ENCODE measurements at places on chromosomes 2 and 18.

DNA sequence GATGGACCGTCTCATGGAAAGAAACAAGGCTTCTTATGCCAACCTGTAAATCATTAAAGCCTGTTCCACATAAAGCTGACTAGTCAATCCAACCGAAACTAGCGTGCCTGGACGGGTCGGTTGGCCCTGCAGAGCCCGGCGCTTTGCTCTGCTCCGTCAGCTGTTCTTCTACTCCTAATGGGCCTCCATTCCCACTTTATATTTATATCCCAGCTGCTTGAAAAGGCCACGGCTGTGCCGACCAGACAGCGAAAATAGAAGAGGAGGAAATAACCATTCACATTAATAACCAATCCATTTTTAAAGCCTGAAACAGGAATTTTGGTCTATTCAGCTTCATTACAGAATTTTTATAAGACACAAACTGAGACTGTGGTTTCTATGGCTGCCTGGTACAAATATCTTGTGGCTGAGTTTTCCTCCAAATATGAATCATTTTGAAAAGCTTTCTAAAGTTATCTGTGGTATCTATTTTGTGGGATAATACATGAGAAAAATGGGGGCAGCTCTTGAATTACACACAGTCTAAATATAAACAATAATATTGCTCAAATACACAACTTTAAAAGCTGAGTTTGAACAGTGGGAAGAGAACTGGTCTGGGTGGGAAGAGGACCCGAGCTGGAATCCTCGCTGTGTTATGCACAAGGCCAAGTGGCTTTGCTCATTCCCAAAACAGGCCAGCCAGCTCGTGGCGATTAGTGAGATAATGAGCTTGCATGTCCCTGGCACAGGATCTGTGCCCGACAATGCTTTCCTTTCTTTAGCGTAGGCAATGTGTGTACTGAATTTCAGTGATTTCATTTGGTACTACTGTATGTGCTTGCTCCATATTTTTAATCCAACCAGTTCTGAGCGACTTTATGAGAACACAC lies 10.5 kb upstream of the FAM124B start:
- no peak for DNase-seq

- DNase-seq: no peak
These were observed 41.3 kb downstream of the REV1 start for GRCh38 chr2:99448556-99448955.

GRCh38 chr18:38884050-38884449 lies 1318.5 kb upstream of the CELF4 start:
- no peak for DNase-seq

- no peak for DNase-seq
These were observed 572 bp downstream of the INPP4A start for GRCh38 chr2:98445177-98445682.

DNA sequence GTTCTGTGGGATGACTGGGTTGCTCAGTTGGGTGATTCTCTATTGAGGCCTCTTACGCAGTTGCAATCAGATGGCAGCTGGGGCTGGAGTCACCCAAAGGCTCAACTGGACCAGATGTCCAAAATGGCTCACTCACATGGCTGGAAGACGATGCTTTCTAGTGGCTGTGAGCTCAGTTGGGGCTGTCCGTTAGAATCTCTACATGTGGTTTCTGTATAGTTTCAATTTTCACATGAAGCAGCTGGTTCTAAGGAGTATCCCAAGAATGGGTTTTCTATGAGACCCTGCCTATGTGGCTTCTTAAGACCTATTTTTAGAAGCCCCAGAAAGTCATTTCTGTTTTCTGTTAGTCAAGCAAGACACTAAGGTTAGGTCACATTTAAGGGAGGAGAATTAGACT lies 4.4 kb downstream of the XRCC5 start:
- DNase-seq: no peak

GRCh38 chr18:6595666-6596065 lies 133.8 kb upstream of the ARHGAP28 start:
- no peak for DNase-seq

DNA sequence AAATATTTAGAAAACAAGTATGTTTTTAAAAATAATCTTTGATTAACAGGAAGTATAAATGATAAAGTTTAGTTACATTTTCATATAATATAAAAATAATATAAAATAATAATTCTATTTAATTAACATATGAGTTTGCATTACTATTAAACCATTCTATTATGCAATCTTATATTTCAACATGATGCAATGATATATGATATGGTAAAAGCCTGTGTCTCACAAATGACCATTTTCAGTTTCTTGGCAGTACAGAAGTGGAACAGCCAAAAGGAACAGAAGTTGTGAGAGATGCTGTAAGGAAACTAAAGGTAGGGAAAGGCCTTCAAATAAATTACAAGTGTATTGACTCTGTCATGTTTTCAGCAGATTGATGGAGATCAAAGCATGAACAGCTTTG lies 230.8 kb downstream of the GULP1 start:
- DNase-seq: no peak

GRCh38 chr2:11829947-11830707 lies 83.7 kb downstream of the LPIN1 start:
- peak; percentile 7 for DNase-seq

DNA sequence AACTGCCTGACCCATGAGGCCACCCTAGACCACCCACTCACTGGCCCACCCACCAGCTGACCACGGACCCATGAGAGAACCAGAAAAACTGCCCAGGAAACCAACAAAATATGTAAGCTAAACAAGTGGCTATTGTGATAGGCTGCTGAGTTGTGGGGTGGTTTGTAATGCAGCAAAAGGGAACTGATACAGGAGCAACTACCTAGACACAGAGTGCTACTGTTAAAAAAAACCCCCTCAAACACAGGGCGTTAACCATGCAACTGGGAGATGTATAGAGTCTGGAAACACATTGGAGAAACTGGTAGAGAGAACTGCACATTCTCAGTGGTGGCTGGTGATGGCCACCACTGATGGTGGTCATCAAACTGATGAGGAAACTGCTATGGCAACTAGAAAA lies 206.3 kb upstream of the GYPC start:
- DNase-seq: no peak

- no peak for DNase-seq
These were observed 217.0 kb downstream of the METTL4 start for GRCh38 chr18:2354292-2354691.

GRCh38 chr2:61557381-61557780 lies 19.2 kb upstream of the XPO1 start:
- DNase-seq: no peak

DNA sequence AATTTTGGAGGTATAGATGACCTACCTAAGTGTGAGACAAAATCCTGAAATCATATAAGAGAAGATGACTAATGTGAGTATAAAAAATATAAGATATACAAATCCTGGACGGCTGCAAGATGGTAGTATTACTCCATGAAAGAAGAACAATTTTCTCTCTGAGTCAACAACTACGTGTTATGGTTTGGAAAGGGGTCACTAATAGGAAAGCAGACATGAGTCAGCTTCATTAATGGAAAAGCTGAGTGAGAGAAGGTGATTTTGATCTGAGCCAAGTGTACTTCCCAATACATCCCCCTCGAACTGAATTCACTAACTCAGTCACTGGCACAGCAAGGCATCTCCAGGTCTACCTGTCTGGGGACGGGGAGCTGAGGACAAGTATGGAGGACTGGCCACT lies 20.1 kb upstream of the SELENOI start:
- DNase-seq: no peak

- DNase-seq: no peak
These were observed 43.0 kb upstream of the CHMP1B start for GRCh38 chr18:11808001-11808855.

DNA sequence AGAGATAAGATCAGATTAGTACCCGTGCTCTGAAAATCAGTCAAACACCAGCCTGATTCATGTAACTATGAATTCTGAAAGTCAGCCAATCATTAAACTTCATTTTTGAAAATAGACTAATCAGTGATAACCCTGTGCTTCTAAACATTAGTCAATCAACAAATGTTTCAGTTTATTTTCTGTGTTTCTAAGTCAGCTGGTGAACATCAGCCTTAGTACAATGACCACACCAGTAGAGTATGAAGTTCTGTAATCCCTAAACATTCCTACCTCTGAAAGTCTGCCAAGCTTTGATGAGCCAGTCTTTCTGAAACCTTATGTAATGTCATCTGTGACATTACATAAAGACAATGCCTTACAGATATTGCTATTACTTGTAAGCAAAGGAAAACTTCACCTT lies 807.4 kb upstream of the CRIM1 start:
- no peak for DNase-seq

DNA sequence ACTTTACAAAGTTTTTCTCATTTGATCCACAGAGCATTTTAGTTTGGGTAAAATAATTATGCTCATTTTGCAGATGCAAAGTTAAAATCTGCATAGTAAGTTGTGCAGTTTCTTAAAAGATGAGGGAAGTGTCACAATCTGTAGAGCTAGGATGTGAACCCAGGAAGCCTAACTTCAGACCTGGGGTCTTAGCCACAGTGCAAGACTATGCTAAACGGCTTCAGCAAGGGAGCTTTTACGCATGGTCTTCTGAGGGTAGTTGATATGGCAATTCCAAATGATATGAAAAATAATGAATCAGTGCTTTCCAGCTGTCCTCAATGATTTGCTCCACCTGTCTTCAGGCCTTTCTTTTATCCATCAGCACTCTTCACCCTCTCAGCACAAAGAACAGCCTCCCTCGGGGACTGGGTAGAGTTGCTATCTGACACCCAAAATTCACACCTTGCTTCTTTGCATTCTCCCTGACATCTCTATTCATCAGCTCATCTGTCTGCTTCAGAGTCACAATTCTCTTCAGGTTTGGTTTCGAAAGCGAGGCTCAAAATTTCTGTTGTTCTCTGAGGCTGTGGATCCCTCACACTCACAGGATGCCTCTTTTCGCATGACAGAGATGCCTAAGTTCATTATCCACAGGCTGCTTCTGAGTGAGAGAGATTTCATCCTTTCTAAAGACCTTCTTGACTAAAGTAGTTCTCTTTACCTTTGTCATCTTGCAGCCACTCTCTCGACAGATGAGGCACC lies 302.5 kb downstream of the NRXN1 start:
- no peak for DNase-seq

GRCh38 chr2:120778244-120778643 lies 42.6 kb downstream of the GLI2 start:
- no peak for DNase-seq

- DNase-seq: no peak
These were observed 13.3 kb upstream of the DUSP2 start for GRCh38 chr2:96158554-96158940.

GRCh38 chr2:179765666-179766065 lies 95.7 kb downstream of the ZNF385B start:
- DNase-seq: no peak

GRCh38 chr18:48297139-48297538 lies 112.0 kb downstream of the ZBTB7C start:
- DNase-seq: no peak

DNA sequence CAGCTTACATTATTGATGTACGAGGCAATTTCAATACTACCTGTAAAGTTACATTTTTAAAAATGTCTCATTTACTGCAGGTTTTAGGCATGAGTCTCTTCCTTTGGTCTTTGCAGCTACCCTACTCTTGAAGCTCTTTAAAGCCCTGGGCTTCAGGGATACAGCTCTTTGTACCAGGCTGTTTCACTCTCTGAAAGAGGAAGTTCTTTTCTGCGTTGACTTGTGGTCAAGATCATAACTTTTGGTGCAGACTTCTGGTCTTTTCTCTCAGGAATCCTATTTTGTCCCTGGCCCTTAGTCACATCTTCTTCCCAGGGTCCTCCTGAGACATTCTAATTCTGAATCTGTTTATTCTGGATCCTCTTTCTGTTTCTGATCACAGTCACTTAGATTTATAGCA lies 16.6 kb upstream of the HRH4 start:
- no peak for DNase-seq

GRCh38 chr2:79120194-79120713 lies at the start of gene REG1A:
TSS of gene REG1A (plus strand) at chr2:79120488. CDS start at chr2:79120862, 374 bp downstream.
- no peak for DNase-seq

DNA sequence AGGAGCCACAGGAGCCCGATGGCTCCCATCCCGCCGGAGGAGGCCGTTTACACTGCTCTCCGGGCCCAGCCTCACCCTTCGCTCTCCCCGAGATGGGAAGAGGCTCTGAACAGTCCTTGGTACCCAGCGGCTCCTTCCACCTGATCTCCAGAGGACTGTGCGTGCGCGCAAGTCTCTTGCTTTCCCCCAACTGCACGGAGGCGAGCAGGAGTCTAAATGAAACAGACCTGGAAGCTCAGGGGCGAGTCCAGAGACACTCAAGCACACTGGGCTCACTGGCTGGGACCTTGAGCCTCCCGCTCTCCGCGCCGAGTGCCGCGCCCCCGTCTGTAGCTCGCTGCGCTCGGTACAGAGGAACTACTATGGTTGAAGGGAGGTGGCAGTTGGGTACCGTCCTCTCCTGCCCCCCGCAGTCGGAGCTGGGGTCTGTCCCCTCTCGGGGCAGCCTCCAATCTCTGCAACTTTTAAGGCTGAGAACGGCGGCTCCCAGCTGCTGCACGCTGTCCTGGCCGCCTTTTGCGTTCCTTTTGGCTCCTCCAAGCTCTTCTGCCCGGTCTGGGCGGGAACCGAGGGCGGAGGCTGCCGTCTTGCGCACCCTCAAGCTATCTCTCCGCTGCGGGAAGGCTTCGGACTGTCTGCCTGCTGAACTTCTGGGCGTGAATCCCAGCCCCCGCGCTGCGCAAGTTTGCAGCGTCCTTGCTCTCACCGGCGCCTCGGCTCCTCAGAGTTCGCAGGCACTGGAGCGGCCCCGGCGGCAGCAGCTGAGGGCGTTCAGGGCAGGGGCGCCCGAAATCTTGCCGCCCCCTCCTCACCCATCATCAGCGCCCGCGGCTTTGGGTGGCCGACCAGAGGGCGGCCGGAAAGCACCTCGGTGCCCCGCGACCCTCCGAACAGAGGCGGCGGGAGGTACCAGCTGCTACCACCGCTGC lies 491 bp downstream of the ALK start:
- DNase-seq: no peak

GRCh38 chr2:196181484-196181883 lies 10.1 kb upstream of the STK17B start:
- no peak for DNase-seq

- no peak for DNase-seq
These were observed 7.0 kb upstream of the CLIP4 start for GRCh38 chr2:29108225-29108624.

DNA sequence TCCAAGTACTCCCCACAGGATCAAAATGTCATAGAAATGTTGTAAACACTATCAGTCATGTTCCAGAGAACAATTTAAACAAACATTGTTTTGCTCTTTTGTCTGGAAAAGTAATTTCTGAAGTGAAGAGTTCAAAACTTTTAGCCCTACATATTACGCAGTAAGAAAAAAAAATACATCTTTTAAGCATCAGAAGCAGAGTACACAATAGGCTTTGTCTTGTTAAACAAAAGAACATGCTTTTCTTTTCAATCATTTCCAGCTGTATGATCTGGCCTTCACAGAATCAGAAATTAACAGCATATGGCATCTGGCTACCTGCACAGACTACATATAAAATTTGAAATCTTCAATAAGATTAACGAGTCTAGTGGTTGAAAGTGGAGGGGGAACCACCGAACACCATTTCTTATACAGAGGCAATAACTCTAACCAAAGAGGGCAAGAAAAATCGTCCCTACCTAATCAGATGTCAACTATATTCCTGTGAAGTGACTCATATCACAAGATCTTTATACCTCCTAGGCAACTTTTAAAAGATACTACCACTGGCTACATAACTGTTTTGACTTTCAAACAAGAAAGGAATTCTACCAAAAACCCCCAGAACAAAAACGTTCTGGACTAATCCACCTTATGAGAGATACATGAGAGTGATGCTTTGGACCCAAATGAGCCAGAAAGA lies 149.3 kb downstream of the EXOC6B start:
- DNase-seq: no peak

GRCh38 chr2:121491518-121491917 lies 39.2 kb upstream of the RNU4ATAC start:
- no peak for DNase-seq

- DNase-seq: no peak
These were observed 10.3 kb downstream of the FBLN7 start for GRCh38 chr2:112148477-112148876.

- no peak for DNase-seq
These were observed 85.0 kb downstream of the IKZF2 start for GRCh38 chr2:213066443-213066743.
